CD8-positive, alpha-beta memory T cell (primary cell): ENCODE measurements at places on chromosomes 5 and 9. TPM values are rescaled to one million over a fixed set of nuclear protein-coding genes. Genes with fewer than 3 reads are reported as not detected.

GRCh38 chr9:21454149-21454548, 13.9 kb downstream of the IFNA1 start:
- no peaks in the 10 kb centered on the region for H3K4me1 ChIP-seq
- H3K4me3 ChIP-seq = no peak overlapping the region
- no peak overlapping the region for H3K27ac ChIP-seq
- no peaks in the 10 kb centered on the region for H3K36me3 ChIP-seq
- no peak for DNase-seq

GRCh38 chr9:3500044-3500443, 25.8 kb downstream of the RFX3 start:
- H3K36me3 ChIP-seq = no peaks in the 10 kb centered on the region
- H3K27ac ChIP-seq = no peak overlapping the region
- no peak overlapping the region for H3K4me3 ChIP-seq
- DNase-seq = no peak
- H3K4me1 ChIP-seq = peaks cover 7% of the 10 kb centered on the region

- no peak overlapping the region for H3K27ac ChIP-seq
- no peak overlapping the region for H3K4me3 ChIP-seq
- H3K36me3 ChIP-seq = no peaks in the 10 kb centered on the region
- no peaks in the 10 kb centered on the region for H3K27me3 ChIP-seq
These were observed 413.3 kb upstream of the RORB start for GRCh38 chr9:74083681-74084433.

- H3K27ac ChIP-seq = no peak overlapping the region
- DNase-seq = no peak
- H3K36me3 ChIP-seq = no peaks in the 10 kb centered on the region
- no peaks in the 10 kb centered on the region for H3K27me3 ChIP-seq
- H3K4me1 ChIP-seq = peaks cover 83% of the 10 kb centered on the region
These were observed 7.0 kb downstream of the CDC42SE2 start for GRCh38 chr5:131270809-131271208.

- no peak overlapping the region for H3K4me3 ChIP-seq
- no peaks in the 10 kb centered on the region for H3K36me3 ChIP-seq
- no peak for DNase-seq
- no peaks in the 10 kb centered on the region for H3K4me1 ChIP-seq
- no peaks in the 10 kb centered on the region for H3K27me3 ChIP-seq
These were observed 86.3 kb downstream of the SLC44A1 start for GRCh38 chr9:105330755-105331154.

- no peak overlapping the region for H3K27ac ChIP-seq
- H3K36me3 ChIP-seq = no peaks in the 10 kb centered on the region
- no peak overlapping the region for H3K4me3 ChIP-seq
- H3K4me1 ChIP-seq = no peaks in the 10 kb centered on the region
- no peak for DNase-seq
- H3K27me3 ChIP-seq = no peaks in the 10 kb centered on the region
These were observed 85.5 kb upstream of the PITX1 start for GRCh38 chr5:135119481-135119880.

DOLPP1 gene
- polyA plus RNA-seq = 15.3 TPM

ASS1 gene
- not detected for polyA plus RNA-seq

KIF12 gene
- polyA plus RNA-seq = not detected

LHX6 gene
- not detected for polyA plus RNA-seq
